ENCODE measurements at places on chromosomes 1 and 21.

DNA sequence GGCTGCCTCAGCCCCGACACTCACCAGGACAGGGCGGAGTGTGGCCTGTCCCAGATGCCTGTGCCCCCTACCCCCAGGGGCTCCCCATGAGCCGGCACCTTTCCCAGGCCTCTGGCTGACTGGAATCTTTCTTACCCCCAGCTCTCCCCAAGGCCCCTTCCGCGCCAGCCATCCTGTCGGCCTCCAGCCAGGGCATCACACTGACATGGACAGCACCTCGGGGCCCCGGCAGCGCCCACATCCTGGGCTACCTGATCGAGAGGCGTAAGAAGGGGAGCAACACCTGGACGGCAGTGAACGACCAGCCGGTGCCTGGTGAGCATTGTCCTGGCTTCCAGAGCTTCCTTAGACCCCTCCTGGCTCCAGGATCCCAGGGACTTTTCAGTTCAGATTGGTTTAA, 26.5 kb downstream of the IGFN1 start:
- DNase-seq: no peak

GRCh38 chr1:50522691-50523342, 99.6 kb upstream of the DMRTA2 start:
- DNase-seq: no peak

- no peak for DNase-seq
Measured at GRCh38 chr1:19436716-19437476, 48.4 kb downstream of the CAPZB start.

DNA sequence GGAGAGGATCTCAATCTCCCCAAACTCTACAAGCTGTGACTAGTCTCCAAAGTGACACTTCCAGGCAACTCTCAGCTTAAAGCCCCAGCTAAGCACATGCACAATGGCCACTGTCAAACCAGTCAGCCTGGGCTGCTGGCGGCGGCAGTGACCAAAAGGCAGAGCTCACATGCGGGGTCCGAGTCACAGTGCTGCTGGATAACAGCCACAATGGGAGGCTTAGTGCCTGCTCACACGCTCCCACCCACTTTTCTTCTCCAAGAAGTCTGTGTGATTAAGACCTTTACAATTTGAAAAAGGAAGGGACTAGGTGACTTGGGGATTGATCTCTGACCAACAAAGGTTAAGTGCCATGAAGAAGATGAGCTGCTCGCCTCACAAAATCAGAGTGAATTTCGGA, 16.8 kb downstream of the RIPK4 start:
- no peak for DNase-seq

DNA sequence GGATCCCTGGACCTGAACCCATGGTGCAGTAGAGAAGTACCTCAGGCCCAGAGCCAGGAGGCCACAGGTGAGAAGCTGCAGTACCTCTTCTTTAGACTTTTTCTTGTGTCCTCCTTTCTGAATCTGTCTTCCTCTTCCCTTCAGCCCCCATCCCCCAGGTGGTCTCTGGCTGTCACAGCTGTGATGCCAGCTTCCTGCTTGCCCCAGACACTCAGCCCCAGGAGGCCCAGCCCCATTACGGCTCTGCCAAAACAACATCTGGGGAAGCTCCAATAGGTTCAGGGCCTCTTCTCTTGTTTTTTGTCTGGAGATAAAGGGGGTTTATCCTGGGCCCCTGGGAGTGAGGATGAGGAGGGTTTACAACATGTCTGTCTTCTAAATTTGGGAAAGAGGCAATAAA, 9.5 kb upstream of the BTG2 start:
- no peak for DNase-seq

DNA sequence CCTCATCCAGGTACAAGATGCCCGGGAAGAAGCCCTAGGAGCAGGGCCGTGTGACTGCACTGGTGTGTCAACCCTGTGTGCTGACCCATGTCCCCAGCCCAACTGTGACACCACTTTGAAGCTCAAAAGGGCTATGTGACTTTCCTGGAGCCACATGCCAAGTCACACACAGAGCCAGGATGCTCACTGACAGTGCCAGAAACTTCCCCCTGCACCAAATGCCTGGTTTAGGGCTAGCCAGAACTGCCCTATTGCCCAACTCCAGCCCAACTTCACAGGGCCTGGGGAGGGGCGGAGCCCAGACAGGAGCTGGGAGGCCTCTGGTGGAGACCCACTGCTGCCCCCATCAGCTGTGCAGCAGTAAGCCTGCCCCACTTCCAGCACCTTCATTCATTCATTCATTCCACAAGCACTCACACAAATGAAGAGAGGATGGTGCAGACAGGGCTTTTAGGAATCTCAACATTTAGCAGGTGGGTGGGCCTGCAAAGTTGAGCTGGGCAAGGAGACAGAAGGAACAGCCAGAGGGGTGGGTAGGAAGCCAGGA, 36.7 kb downstream of the KCNQ4 start:
- DNase-seq: no peak

GRCh38 chr1:59816318-59816878, 1.6 kb downstream of the HOOK1 start:
- no peak for DNase-seq

GRCh38 chr1:198977909-198978308, 339.1 kb downstream of the PTPRC start:
- no peak for DNase-seq

DNA sequence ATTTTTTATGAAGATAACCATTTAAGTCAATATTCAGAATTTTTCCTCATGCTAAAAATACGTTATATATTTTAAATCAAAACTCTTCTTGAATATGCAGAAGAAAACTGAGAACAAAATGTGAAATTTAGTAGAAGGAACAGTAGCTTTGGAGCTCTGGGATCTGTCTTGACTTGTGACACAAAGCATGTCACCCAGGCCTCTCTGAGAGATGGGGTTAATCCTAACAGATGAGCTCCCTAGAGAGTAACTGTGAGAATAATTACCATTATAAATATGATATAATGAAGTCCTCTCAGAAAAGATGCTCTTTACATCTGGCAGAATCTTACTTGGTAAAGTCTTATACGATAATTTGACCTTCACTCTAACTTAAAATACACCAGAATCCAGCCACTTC, 272.0 kb downstream of the PTPRC start:
- DNase-seq: no peak

GRCh38 chr1:208179961-208180409, 64.2 kb downstream of the PLXNA2 start:
- no peak for DNase-seq

GRCh38 chr1:221576268-221576667, 165.6 kb downstream of the DUSP10 start:
- no peak for DNase-seq
